ENCODE measurements at places on chromosomes 1 and 21.

DNA sequence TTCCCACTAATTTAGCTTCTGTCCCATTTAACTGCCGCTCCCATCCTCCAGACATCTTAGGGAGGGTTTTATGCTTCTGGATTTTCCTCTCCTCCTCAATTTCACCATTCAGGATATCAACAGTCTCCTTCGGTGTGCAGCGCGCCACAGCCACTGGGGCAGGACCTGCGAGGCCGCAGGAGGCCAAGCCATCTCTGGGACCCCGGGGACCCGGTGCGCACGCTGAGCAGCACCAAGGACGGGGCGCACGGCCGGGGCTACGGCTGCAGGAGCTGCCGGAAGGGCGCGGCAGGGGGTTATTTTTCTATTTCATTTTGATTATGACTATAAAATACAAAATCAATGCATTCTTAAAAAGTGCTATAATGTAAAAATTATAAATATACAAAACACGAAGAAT, 1238.4 kb upstream of the NCAM2 start:
- DNase-seq: no peak

- peak; percentile 35 for DNase-seq
Measured at GRCh38 chr1:199843861-199844260, 183.6 kb upstream of the NR5A2 start.

GRCh38 chr1:33302325-33302724, 18.6 kb downstream of the A3GALT2 start:
- peak; percentile 64 for DNase-seq

GRCh38 chr1:209835782-209836298, 8.1 kb downstream of the UTP25 start:
- peak; percentile 9 for DNase-seq

- DNase-seq: no peak
Measured at GRCh38 chr1:206949208-206949607, 2.9 kb upstream of the PIGR start.

Measured in cardiac muscle cell (in vitro differentiated cells and primary cell).